EH (cell line): ENCODE measurements at places on chromosomes 16 and 17.

DNA sequence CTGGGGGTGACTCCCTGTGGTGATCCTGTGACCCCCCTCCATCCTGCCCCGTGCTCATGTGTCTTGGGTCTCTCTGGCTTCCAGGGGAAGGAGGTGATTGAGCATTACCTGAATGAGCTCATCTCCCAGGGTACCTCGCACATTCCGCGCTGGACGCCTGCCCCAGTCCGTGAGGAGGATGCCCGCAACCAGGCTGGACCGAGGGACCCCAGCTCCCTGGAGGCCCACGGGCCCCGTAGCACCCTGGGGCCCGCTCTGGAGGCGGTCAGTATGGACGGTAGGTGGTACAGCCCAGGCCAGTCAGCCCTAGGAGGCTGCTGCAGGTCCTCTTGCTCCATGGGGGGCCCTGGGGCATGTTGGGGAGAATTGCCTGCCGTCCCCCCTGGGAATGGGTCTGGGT lies 33.6 kb downstream of the SEC14L5 start:
- no peak for DNase-seq

GRCh38 chr16:4325253-4325758 lies 9.4 kb downstream of the GLIS2 start:
- DNase-seq: no peak

- no peak for DNase-seq
Measured at GRCh38 chr16:12906271-12906670, 4.9 kb downstream of the SHISA9 start.

- DNase-seq: no peak
Measured at GRCh38 chr17:74930535-74931036, 5.1 kb upstream of the OTOP3 start.

DNA sequence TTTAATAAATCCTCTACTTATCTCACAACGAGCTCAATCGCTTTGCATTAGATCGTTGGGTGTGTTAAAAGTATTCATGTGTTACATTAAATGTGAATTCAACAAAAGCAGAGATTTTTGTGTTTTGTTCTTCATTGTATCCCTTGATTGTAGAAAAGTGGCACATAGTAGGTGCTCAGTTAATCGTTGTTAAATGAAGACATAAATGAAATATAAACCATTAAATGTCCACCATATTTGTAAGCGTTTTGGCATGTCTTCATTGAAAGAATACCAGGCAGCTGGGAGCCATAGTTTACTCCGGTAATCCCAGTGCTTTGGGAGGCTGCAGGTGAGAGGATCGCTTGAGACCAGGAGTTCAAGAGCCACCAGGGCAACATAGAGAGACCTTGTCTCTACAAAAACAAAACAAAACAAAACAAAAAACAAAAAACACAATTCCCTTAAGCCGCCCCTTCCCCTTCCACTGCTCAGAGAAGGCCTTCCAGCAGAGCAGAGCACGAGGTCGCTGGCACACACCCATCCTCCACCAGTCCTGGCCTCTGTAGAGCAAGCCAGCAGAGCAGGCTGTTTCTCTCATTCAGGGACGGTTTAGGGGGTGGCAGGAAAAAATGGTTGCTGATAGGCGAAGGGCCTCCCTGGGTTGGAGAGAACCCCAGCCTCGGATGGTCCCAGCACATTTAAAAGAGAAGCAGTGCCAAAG lies 673 bp upstream of the CHD9 start:
- DNase-seq: no peak

DNA sequence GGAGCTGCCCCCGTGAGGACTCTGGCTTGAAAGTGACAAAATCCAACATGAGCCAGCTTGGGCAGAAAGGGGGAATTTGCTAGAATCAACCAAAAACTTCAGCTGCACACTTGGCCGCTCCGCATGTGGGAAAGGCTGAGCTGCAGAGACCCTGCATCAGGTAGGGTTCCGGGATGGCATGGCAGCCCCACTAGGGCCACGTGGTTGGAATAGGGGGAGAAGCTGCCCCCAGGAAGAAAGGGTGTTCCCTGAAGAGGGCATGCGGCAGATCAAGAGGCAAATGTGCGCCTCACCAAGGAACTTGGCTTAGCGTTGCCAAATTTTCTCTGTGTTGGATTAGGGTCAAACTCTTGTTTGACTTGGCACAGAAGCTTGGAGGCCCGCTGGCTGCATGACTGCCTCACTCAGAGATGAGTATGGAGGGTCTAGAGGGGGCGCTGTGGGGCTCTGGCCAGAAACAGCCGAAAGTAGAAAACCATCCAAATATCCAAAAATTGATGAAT lies 29.2 kb upstream of the WFIKKN2 start:
- no peak for DNase-seq

DNA sequence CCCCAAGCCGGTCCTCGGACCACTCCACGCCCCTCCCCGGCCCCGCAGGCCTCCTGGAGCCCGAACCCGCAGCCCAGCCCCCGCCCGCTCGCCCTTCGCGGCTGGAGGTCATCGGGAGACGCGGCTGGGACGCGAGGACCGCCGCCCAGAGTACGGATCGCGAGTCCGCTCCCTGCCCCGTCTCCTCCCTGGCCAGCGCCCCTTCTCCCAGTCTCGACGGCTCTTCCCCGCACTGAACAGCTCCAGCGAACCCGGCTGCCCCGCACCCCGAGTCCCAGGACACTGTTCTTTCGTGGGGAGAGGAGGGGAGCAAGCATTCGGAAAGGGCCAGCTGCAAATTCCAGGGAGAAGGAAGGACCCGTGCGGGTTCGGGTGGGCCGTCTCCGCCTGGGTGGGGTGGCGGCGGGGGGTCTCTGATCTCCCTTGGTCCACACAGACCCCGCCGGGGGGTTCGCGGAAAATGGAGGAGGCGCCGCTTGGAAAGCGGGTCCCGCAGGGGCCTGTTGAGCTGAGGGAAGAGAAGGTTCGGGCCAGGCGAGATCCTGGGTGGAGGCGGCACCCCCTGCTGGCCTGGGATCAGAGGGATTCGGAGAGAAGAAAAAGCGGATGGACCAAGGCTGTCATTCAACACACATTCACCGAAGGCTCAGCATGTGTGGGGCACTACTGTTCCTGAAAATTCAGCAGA lies 632 bp upstream of the RTN4RL1 start:
- peak; percentile 79 for DNase-seq

GRCh38 chr16:78092758-78093157 lies 6.7 kb upstream of the WWOX start:
- DNase-seq: no peak

DNA sequence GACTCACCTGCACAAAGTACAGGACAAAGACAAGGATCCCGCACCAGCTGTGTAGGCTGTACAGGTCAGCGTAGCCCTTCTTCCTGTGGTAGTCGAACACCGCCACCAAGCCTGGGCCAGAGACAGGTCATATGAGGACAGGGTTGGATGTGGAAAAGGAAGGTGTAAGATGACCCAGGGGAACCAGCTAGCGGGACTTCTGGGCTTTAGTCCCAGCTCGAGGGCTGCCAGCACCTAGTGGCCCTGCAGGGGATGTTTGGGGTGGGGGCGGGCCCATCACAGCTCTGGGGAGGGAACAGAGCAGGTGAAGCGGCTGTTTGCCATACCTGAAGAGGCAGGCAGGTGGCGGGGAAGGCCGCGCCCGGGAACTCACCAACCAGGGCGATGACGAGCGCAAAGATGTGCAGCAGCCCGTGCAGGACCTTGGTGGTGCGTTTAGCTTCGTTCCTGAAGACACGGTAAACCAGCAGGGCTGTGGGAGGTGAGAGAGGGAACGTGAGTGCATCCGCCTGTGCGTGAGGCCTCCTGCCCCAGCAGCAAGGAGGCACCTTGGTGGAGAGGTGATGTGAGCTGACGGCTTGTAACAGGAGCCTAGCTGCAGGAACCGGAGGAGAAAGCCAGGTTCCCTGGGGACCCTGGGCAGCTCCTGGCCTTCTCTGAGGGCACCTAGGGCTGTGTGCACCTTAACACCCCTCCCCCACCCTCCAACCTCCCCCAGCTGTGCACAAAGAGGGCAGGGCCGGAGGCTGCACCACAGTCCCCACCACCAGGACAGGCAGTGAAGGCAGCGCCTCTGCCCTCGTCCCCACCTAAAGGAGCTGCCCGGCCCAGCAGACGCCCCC lies 10.2 kb downstream of the CYB561 start:
- peak; percentile 9 for DNase-seq

GRCh38 chr16:72282362-72282761 lies 110.4 kb upstream of the PMFBP1 start:
- peak; percentile 4 for DNase-seq

- DNase-seq: peak; percentile 50
Measured at GRCh38 chr17:70820276-70820675, 650.9 kb downstream of the KCNJ2 start.

- DNase-seq: no peak
Measured at GRCh38 chr17:19978209-19978802, 678 bp upstream of the AKAP10 start.

- no peak for DNase-seq
Measured at GRCh38 chr16:73124097-73124652, 76.2 kb upstream of the ZFHX3 start.

- no peak for DNase-seq
Measured at GRCh38 chr17:16938031-16938430, 33.9 kb downstream of the TNFRSF13B start.
